ENCODE measurements at places on chromosomes 6 and 20.

DNA sequence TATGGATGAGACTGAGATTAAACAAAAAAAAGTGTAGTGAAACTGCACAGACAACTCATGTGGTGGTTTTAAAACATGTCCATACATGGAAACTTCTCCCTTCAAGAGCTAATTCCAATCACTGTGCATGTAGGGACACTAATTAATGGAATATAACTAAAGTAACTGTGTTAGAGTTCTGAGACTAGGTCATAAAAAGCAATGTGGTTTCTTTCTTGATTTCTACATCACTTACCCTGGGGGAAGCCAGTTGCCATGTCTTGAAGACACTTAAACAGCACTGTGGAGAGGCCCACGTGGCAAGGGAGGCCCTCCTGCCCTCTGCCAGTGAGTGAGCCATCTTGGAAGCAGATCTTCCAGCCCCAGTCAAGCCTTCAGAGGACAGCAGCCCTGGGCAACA, 118.2 kb upstream of the DST start:
- DNase-seq: no peak

DNA sequence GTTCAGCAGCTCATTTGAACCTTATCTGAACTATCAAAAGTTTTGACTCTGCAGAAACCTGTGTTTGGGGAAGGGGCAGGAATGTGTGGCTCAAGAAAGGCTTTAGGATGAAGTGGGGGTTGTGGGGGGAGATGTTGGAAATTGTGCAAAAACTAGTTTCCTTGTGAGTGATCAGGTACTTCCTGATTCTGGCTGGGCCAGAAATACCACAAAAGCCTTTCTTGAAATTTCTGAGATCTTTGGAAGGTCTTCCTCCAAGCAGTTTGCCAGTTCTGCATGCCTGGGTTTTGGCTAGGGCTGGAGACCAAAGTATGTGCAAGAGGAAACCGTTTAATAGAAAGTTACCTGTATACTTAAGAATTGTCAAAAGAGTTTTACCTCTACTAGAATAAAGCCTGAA, 116.6 kb downstream of the BMP2 start:
- no peak for DNase-seq

DNA sequence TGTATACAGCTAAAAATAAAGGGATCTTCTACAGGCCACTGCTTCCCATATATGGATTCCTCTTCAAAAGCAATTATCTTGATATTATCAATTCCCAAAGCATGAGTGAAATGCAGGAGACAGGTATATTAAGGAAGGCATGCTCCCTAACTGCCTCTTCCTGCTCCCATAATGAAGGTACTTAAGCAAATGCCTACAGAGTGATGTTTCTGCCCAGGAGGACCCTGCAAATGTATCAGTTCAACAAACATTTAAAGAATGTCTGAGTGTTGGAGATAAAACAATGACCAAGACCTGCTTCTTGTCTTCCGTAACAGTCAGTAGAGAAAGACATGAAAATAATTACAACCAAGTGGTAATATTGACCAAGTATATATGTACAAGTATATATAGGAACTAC, 4.2 kb downstream of the UBE2J1 start:
- DNase-seq: no peak

DNA sequence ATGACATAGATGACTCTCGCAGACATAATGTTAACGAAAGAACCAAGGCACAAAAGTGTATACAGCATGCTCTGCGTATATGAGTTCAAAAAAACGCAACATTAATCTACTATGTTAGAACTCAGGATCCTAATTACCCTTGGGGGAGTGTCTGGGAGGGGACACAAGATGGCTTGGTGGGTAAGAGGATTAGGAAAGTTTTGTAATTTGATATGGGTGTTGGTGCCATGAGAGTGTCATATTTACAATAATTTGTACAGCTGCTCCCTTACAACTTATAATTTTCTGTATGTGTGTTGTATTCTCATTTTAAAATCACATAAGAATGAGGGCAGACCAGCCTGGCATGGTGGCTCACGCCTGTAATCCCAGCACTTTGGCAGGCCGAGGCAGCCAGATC, 38.6 kb downstream of the TFEB start:
- no peak for DNase-seq

- peak; percentile 83 for DNase-seq
These were observed at the start of gene ENPP5 for GRCh38 chr6:46170357-46171289. ENPP5 (minus strand) TSS chr6:46170980; CDS start chr6:46168262, 2,718 bp downstream.

DNA sequence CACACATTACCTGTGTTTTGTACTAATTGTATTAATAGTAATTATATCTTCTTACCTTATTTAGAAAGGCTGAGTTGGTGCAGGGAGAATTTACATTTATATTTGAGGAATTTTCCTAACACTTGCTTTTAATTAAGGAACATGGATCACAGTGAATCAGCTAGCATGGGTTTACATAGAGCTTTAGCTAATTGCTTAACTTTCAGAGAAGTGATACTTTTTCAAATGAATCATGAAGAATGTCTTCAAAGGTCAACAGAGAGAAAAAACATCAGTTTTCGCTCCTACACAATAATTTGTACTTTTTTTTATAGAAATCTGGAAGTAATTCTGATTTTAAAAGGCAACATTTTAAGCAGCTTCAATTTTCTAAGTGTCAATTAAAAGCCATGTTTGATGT, 195.0 kb upstream of the HEY2 start:
- no peak for DNase-seq

GRCh38 chr6:119122336-119122735, 43.9 kb upstream of the FAM184A start:
- DNase-seq: no peak

- no peak for DNase-seq
These were observed 148.7 kb downstream of the PRL start for GRCh38 chr6:22147921-22148776.

- no peak for DNase-seq
These were observed 109.6 kb downstream of the SLC35B3 start for GRCh38 chr6:8325743-8326142.

- DNase-seq: no peak
These were observed 1.4 kb downstream of the PHACTR3 start for GRCh38 chr20:59605601-59606364.

- DNase-seq: no peak
These were observed 175.5 kb downstream of the EPM2A start for GRCh38 chr6:145559836-145560235.

GRCh38 chr6:90107771-90108282, 188.8 kb downstream of the BACH2 start:
- DNase-seq: no peak

DNA sequence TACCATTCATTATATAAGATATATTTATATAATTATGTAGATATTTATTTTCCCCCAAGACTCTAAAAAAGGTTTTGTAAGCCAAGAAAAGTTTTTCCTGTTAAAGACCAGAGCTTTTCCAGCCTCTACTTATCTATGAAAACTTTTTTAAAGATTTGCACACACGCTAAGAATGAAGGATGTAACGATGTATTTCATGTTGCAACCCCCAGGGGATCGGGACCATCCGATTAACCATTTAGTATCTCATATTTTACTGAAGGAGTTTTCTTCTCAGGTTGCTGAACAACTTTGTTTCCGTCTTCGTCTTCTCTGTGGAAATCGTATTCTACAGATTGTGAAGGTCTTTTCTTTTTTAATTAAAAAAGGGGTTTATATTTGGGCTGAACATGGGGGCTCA, 70.0 kb upstream of the SASH1 start:
- DNase-seq: no peak

- DNase-seq: no peak
These were observed 8.9 kb downstream of the PTPRK start for GRCh38 chr6:128511506-128511905.

- no peak for DNase-seq
These were observed 158.7 kb upstream of the RSPO3 start for GRCh38 chr6:126959765-126960164.

DNA sequence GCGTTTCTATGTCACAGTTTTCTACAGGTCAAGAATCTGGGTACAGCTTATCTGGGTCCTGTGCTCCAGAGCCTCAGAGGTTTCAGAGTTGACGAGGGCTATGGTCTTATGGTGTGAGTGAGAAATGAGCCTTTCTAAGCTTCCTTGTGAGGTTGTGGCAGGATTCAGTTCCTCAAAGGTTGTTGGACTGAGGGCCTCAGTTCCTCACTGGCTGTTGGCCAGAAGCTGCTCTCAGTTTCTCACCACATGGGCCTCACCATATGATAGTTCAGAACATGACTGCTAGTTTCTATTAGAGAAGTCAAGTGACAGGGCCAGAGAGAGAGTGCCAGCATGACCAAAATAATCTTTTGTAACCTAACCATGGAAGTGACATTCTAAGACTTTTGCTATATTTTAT, 96.1 kb downstream of the NUS1 start:
- no peak for DNase-seq

DNA sequence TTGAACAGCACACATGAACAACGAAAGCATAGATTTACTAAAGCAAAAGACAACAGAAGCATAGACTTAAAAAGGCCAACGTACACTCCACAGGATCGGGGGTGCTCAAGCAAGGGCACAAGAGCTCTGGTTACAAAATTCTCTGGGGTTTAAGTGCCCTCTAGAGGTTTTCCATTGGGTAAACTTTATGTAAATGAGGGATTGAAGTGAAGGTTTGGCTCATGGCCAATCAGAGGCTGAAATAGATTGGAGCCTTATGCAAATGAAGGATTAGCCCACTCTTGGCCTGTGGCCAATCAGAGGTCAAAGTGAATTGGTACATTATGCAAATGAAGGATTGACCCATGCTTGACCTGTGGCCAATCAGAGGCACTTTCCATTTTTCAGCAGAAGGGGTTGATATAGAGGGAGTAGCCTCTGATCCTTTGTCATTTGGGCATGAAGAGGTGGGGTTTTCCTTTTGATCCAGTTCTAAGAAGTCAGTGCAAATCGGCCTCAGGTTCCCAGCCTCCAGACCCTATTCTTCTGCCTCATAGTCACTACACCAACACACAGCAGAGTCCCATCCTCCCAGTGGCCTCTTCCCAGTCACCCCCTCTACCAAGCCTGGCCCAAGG, 244.9 kb downstream of the THBS2 start:
- DNase-seq: no peak

- DNase-seq: peak; percentile 91
These were observed 122.8 kb downstream of the ALDH8A1 start for GRCh38 chr6:134826889-134827737.

GRCh38 chr6:80457439-80457933, 351.0 kb downstream of the BCKDHB start:
- peak; percentile 81 for DNase-seq

- no peak for DNase-seq
These were observed 39.5 kb upstream of the CHD6 start for GRCh38 chr20:41657655-41658054.

GRCh38 chr6:154613137-154613676, 102.7 kb upstream of the CNKSR3 start:
- no peak for DNase-seq

DNA sequence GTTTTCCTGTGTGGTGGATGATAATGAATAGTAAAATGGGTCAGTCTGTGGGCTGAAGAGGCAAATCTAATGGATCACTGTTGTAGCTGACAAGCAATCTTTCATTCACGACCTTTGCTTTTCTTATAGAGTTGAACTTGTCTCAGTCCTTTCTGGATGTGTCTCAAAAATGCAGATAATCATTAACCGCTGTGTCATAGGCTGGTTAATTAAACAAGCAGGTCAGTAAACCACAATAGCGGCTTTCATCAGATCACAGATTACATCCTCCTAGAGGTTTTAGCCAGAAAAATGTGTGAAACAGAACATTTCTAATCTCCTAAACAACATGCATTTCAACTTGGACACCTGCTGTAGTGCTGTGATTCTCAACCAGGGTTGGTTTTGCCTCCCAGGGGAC, 2.5 kb upstream of the METTL24 start:
- no peak for DNase-seq

DNA sequence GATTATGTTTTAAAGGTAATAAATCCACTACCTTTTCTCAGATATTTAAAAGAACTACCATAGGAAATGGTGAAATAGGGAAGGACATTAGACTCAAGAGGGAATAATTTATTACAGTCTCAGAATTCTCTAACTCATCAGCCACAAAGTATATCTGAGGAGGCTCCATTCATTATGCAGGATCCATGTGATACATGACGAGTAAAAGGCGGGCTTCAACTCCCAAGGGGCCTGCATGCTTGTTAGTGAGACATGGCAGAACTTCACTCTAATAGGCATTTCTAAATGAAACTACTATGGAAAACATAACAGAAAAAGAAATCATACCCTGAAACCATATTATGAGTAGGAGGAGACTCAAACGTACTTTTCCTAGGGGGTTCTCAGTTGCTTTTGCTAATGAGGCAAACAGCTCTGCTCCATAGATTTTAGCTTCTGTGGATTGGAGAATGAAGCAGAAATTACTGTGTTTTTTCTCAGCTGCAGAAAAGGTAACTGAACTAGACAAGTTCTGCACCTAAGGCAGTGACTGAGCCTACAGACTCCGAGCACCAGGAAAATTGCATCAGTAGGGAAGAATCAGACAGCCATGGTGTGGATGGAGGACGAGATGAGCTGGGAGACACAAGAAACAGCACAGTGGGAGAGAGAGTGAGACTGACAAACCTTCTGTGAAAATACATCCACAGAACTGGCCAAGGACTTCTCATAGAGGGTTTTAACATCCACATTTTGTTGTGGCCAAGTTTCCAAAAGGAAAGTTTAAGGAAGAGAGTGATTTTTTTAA, 254.6 kb upstream of the PRDM1 start:
- no peak for DNase-seq

GRCh38 chr20:33423141-33423834, 20.3 kb downstream of the SNTA1 start:
- peak; percentile 97 for DNase-seq

DNA sequence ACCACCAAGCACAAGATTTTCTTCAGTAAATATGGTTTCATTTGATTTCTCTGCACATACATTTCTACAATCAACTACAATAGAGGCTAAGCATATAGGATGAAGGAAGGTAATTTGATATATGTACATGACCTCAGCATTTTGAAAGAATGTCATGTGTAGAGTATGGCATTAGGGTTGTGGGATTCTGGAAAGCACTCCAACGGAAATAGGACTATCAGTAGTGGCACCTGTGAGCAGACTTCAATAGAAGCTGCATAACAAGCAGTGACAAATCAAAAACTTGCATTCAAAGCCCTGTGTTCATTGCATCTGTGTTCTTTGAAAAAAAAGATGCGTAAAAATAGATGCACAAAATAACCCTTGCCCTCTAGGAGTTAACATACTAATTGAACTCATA, 57.5 kb upstream of the EYA4 start:
- DNase-seq: no peak

GRCh38 chr6:70277470-70277869, 25.4 kb downstream of the COL9A1 start:
- no peak for DNase-seq

- no peak for DNase-seq
These were observed 994.4 kb downstream of the EYS start for GRCh38 chr6:64712606-64713005.

- no peak for DNase-seq
These were observed 11.2 kb downstream of the SDCBP2 start for GRCh38 chr20:1317545-1318255.

- DNase-seq: no peak
These were observed 31.4 kb upstream of the HAO1 start for GRCh38 chr20:7971536-7972280.

GRCh38 chr20:63933646-63934045, 22.6 kb downstream of the UCKL1 start:
- DNase-seq: no peak
